ENCODE measurements at places on chromosomes 5 and 9.

DNA sequence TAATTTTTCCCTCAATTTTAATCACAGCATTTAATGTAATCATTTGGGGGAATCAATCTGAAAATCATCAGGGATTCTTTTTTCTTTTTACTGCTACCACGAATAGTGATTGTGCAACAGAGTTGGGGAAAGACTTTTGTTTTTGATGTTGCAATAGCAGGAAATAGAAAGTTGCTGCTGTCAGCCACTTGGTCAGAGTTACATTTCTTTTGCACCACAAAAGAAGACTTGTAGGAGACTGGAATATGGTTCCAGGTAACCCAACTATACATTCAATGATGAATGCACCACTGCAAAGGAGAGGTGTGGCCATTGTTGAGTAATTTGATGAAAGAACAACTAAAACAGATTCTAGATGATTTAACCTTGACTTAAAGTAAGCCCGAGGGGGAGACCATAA is 46.3 kb upstream of the PALM2AKAP2 start:
- no peak for DNase-seq

DNA sequence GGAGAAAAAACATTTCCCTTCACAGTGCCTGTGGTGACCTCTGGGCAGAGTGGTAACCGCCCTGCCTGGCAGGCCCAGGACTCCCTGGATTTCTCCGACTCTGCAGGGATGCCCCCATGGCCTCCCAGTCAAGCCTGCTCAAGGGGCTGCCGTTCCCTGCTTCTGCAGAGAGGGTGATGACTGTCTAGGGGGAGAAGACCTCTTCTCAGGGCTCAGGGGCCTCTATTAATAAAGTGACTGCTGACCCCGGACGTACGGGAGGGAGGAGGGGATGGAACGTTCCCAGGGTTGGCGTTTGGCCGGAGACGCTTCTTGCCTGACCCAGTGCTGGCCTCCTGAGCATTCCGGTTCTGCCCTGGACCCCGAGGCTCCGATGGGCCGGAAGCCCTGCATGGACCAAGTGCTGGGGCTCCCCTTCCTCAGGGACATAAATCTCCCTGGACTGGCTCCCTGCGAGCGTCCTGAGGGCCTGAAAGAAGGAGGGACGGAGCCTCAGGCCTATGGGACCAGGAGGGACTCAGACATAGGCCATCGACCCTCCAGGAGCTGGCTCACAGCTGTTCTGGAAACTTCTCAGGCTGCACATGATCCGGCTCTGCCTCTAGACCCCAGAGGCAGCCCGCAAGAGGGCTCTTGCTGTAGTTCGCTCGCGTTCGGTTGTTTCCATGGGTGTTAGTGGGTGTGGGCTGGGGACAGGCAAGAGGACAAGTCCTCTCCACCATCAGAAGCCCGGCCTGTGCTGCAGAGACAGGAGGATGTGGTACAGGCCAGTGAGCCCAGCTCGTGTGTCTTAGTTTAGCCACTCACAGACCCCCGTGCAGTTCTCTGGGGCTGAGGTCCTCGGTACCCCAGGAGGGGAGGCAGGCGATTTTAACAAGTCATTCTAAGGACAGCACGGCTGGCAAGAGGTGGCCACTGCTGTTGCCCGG is 8.1 kb upstream of the RNU6ATAC start:
- DNase-seq: no peak

GRCh38 chr9:37715260-37715659 is 38.3 kb upstream of the TRMT10B start:
- no peak for DNase-seq

GRCh38 chr5:86983208-86983607 is 284.5 kb upstream of the RASA1 start:
- no peak for DNase-seq

DNA sequence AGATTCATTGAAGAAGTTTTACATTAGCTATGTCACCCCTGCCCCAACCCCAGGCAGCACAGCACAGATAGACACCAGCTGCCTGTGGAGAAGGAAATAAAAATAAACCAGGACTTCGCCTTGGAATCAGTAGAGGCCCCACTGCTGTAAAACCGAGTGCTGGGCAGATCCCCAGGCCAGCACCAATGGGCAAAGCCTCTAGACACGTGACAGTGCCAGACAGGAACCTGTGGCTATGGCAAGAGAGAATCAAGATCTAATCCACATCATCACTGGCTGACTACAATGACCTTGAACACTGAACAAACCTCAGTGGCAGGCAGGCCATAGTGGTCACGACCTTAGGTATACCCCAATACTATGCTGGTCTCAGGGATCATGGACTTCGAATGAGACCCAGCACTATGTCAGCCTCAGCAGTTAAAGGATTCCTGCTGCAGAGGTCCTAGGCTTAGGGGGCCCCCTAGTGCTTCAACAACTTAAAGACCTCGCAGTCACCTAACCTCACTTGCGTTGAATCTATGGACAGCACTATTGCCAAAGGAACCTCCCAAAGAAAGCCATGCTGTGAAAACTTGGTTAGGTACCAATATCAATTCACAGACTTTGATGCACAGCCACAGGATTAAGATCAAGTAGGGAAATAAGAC is 2118.6 kb upstream of the C9orf72 start:
- no peak for DNase-seq

GRCh38 chr9:4799775-4800174 is 7.0 kb downstream of the RCL1 start:
- no peak for DNase-seq
